Peyer's patch (tissue), 4 donors: ENCODE measurements at places on chromosomes 12 and 14. TPM values are rescaled to one million over a fixed set of nuclear protein-coding genes. Genes with fewer than 3 reads are reported as not detected.

RNASE7 gene
- not detected for total RNA-seq

ZNF84 gene
- 39.6 TPM for total RNA-seq

DNA sequence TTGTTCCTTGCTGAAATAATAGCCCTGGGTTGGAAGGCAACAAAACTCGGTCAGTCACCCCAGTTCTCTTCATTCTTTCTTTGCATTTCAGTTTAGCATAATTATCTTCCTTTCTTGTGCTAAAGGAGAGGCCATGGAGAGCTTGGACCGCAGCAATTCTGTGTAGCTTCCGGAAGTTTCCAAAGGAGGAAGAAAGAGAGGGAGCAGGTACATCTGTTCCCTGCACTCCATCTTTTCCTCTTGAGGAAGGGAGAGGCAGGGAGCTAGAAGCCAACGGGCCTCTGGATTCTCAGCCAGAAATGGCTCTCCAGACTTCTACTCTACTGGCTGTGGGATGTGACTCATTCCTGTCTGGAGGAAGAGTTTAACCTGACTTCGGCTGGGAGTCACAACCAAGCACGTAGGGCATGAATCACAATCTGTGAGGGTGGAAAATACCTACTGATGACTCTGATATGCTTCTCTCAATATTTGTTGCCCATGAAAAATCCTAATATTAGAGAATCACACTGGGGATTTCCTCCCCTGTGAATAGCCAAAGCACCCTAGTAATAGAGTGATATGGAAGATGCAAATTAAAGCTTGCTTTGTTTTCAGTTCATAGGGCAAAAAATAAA, 17.0 kb downstream of the ANO6 start:
- no peak for DNase-seq
- H3K27me3 ChIP-seq = no peaks in the 10 kb centered on the region
- no peak overlapping the region for H3K4me3 ChIP-seq
- peak overlapping the region; percentile 6 for H3K27ac ChIP-seq
- no peaks in the 10 kb centered on the region for H3K4me1 ChIP-seq
- H3K36me3 ChIP-seq = no peaks in the 10 kb centered on the region

GRCh38 chr12:100926669-100927248, 132.2 kb downstream of the ANO4 start:
- DNase-seq = no peak
- no peak overlapping the region for H3K4me3 ChIP-seq
- no peak overlapping the region for H3K27ac ChIP-seq
- H3K27me3 ChIP-seq = no peaks in the 10 kb centered on the region
- H3K4me1 ChIP-seq = no peaks in the 10 kb centered on the region

DNA sequence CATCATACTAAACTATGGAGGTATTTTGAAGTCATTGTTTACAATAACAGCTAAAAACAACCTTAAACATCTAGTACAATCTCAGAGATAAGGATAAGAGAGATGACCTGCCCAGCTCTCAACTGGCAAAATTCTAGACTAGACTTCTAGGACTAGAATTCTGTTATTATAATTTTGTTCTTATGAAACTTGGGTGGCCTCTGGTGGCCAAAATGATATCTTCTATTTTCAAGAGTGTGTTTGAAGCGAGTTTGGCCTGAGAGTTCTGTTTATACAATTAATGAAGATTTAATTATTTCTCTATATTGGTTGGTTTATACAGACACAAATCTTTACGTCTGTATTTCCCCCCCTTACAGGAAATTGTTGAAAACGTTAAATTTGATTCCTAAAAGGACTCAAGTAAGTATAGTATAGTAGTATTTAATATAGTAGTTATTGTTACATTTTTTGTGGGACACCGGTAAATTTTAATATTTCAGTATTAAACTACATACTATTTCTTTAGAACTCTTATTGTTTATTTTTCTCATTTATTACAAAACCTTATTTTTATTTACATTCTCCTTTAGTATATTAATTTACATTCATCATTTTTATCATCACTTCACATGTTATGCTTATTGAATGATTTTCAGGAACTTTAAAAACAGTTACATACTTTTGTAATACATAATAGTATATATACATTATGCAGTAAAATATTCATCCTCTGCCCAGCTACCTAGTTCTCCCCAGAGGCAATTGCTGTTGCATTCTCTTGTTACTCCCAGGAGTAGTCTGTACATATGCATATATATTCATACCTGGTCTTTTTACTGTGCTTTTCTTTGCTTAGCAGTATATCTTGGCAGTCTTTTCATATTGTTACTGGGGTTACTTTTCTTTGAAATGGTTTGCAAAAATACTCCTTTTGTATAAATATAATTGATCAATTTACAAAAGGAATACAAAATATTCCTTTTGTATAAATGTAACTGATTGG, 6.6 kb downstream of the PPHLN1 start:
- no peak for DNase-seq
- no peak overlapping the region for H3K4me3 ChIP-seq
- H3K27ac ChIP-seq = no peak overlapping the region
- H3K36me3 ChIP-seq = peaks cover 14% of the 10 kb centered on the region
- H3K4me1 ChIP-seq = peaks cover 2% of the 10 kb centered on the region

GRCh38 chr14:27242874-27243273, 645.0 kb upstream of the NOVA1 start:
- no peaks in the 10 kb centered on the region for H3K36me3 ChIP-seq
- H3K4me3 ChIP-seq = no peak overlapping the region
- DNase-seq = no peak
- no peak overlapping the region for H3K27ac ChIP-seq
- no peaks in the 10 kb centered on the region for H3K4me1 ChIP-seq
- no peaks in the 10 kb centered on the region for H3K27me3 ChIP-seq

- no peaks in the 10 kb centered on the region for H3K4me1 ChIP-seq
- no peaks in the 10 kb centered on the region for H3K27me3 ChIP-seq
- H3K27ac ChIP-seq = no peak overlapping the region
Observed at GRCh38 chr12:93638095-93638494, 39.1 kb upstream of the CRADD start.

- H3K36me3 ChIP-seq = no peaks in the 10 kb centered on the region
- H3K27ac ChIP-seq = peak overlapping the region; percentile 43
- no peaks in the 10 kb centered on the region for H3K27me3 ChIP-seq
- no peak for DNase-seq
Observed at GRCh38 chr12:122942637-122943036, 23.6 kb downstream of the ABCB9 start.
